ENCODE measurements at places on chromosomes 5 and 9.

DNA sequence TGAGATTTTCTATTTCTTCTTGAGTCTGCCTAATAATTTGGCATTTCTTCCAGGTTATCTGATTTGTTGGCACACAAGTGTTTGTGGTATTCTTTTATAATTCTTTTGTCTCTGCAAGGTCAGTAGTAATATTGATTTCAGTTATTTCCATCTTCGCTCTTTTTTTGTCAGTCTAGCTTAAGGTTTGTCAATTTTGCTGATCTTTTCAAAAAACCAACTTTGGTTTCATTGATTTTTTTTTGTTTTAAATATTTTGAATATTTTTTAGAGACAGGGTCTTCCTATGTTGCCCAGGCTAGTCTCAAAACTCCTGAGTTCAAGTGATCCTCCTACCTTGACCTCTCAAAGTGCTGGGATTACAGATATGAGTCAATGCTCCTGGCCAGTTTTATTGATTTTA, 162.8 kb downstream of the BARX1 start:
- no peak for DNase-seq

DNA sequence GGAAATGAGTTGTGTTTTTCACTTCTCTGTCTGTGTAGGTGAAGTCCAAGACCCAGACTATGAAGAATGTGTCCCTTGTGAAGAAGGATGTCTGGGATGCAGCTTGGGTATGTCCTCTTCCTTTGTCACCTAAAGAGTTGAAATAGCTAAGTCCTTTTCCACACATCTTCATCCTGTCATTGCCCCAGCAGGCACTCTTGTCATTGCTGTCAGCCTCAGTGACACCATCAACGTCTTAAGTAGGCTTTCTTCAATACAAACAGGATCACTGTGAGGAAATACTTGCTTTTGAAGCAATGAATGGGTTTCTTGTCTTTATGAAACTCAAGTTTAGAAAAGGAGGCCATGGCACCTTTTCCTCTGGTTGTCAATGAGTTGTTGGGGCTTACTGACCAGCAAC, 153.6 kb downstream of the RFK start:
- no peak for DNase-seq

DNA sequence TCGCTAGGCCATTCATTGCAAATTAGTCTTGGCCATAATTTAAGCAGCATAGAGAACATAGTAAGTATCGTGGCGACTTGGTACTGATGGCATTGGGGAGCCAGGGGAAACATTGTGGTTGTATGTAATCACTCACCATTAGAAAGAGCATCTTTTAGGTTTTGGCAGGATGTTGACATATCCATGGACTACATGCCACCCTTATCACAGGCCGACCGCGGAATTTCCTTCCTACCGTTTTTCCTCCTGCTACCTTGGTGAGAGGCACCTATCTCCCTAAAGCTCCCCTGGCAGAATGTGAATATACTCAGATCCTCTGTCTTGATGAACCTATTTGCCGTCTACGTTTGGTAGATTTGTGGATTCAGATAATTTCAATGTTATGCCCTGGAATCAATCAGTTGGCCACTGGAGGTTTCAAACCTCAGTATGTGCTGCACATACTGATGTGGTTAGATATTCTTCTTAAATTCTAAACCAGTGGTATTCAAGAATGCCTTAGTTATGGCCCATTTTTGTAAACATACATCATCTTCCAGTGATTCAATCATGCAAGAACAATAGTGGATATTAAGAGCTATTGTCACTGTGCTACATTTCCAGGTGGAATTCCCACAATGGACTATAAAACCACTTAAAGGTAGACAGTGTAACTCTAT, 271.0 kb upstream of the HAPLN1 start:
- no peak for DNase-seq

DNA sequence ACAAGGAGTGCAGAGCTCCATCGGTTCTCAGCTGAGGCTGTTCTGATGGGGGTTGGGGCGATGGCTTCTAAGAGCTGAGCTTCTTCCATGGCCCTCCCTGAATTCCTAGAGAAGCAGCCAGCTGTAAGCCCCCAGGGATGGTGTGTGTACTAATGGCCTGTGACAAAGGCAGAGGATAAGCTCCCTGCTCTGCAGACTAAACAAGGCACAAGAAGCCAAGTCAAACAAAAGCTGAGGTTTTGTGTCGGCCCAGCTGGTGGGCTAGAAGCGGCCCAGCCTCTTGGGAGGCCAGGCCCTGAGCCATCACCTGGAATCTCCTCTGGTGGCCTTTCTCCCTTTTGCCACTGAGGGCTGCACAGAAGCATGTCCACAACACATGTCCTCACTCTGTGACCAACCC, 75.0 kb upstream of the XPA start:
- DNase-seq: no peak

DNA sequence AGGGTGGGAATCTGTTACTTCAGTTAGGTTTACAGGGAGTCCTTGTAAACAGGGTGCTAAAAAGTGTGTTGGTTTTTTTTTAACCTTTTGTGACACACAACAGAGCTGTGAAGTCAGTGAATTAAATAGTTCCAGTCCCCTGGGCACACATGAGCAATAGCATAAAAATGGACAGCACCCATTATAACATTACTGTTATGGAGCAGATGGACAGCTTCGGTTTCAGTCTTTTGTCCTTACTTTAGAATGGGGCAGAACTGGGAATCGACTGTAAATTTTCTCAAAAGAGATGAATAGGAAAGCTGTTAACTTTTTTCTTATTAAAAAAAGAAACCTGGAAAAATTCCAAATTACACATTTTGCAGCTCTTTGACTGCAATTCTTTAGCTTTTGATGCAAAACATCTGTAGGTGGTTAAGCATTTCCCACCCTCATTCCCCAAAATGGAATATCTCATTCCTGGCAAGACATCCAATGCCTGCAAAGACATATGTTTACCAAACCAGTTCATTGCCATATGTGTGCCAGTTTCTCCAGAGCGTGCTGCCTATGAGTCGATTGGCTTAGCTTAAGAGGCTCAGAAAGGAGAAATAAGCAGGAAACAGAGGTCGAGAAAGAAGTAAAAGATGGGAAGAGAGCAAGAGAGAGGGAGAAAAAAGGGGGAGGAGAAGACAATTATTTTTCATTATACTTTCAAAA, 212.3 kb upstream of the TMEM161B start:
- DNase-seq: no peak
